ENCODE measurements at places on chromosomes 4 and X.
A peak's percentile ranks its signal among the peaks of the same experiment; 100 is the strongest.

GRCh38 chr4:41366911-41367517, 110.3 kb downstream of the UCHL1 start:
- no peak for DNase-seq

DNA sequence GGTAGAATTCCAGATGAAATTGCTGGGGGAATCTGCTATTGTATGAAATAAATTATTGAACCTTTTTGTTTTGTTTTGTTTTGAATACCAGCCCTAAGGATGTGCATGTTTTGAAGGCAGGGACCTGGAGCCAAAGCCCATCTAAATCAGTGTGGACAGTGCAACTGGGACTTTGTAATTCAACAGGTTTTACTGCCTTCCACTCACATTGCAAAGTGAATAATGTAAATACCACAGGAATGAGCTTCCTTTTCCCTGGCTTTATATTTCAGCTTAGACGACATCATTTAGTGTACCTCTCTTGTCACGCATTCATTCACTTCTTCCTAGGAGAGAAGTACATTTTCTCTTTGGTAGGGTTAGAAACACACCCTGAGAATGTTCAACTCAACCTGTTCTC, 795.0 kb downstream of the CENPC start:
- no peak for DNase-seq

DNA sequence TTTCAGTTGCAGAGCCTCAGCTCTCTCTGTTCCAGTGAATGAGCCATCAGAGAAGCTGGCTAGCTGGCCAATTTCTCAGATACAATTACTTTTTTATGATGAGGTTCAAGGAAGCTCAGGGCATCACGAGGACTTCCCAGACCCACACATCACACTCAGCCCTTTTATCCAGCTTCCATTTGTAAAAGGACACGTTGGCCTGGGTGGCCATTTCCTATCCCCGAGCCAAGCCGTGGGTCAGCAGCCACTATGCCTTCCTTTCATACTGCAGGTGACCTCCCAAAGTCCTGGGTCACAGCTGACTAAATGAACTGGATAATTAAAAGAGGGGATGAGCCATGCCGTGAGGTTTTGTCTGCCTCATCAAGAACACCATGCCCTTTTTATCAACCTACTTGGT, 236.9 kb upstream of the PPARGC1A start:
- no peak for DNase-seq

DNA sequence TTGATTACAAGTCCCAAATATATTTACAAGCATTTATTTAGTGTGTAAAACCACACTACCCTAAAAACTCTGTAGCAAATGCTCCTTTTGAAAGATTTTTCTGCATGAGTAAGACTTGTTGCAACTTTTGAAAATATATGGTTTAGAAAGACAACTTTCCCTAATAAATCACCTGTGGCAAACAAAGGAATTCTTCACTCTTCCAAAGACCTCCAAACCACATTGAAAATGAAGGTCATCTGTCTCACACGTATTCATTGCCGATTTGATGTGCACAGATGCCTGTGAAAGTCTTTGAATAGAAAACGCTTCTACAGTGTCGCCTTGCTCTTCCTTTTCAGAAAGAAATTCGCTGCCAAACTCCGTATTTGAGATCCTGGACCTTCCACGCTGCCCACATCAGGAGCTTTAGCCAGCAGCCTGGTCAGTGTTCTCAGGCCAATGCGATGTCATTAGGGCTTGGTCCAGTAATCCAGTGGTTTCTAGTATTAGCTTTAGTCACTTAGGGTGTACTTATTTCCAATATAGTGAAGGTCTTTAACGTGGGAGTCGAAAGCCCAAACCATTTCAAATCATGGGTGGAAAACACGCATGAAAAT, 22.2 kb downstream of the SPINK2 start:
- DNase-seq = peak; percentile 33

GRCh38 chrX:148214786-148215185, 233.6 kb downstream of the FMR1NB start:
- DNase-seq = no peak

- DNase-seq = no peak
These were observed 1119.6 kb downstream of the PCDH18 start for GRCh38 chr4:136412708-136413107.

GRCh38 chr4:13989501-13989900, 362.0 kb upstream of the BOD1L1 start:
- no peak for DNase-seq

- no peak for DNase-seq
These were observed 40.7 kb downstream of the KLHL2 start for GRCh38 chr4:165248102-165248501.

DNA sequence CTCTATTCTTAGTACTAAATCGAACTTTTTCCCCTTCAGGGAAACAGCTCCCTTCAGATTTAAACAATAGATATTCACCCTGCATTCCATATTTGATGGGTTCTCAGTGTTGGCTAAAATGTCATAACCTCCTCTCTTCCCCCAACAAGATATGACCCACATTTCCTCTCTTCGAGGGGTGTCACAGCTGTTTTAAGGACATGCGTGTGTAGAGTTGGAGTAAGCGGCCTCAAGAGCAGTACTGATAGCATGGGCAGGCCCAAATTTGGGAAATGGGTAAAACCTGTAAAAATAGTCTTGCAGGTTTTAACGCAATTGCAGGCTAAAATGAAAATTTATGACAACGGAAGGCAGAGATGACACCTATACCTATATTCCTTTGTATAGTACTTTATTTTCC, 28.7 kb downstream of the SAT1 start:
- no peak for DNase-seq

DNA sequence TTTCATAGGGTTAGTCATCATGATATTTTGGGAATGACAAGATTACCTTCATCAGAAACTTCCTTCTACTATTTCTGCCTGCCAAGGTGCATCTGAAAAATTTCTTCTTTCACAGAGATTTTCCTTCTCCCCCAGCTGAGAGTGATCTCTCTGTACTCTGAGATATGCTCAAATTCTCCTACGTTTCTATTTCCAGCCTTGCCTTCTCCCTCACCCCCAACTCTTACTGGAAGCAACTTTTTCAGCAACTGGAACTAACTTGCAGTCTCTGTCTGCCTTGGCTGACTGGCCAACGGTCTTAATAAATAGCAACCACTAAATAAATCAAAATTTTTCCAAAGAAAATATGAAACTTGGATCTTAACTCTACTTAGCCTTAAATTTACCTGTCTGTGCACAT, 122.3 kb downstream of the MAML3 start:
- no peak for DNase-seq

DNA sequence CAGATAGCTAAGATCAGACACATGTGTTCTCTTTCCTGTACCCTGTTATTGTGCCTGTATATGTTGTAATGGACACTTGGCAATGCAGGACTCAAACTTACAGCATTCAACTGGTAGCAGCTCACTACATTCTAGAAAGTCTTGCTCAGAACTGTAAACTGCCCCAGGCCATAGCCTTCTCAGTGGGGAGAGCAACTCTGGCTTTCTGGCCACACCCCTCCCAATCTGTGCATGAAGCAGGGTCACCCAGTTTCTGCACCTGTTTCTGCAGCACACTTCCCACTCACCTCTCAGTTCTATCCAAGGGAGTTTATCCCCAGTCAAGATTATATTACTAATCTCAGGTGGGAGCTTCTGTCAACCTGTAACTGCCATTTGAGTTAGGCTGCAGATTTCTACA, 38.9 kb upstream of the TBX22 start:
- DNase-seq = no peak

GRCh38 chr4:94827481-94828110, 69.8 kb downstream of the BMPR1B start:
- DNase-seq = no peak

GRCh38 chr4:165766976-165767375, 106.1 kb upstream of the TLL1 start:
- no peak for DNase-seq

DNA sequence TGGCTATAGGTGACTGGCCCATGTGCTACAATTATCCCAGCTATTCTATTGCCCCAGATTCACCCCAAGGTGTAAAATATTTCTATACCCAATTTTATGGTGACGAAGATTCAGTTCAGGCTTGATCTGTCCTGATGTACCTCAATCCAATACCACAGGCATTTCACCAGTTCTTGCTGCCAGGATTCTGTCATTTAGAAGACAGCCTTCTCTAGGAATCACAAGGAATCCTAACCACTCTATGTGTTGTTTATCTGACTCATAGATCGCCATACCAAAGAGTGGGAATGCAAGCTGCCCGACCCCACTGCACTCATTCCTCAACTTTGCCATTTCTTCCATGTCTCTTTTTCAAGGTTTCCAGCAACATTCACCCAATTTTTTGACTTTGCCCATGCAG, 355.0 kb upstream of the EMCN start:
- DNase-seq = no peak

DNA sequence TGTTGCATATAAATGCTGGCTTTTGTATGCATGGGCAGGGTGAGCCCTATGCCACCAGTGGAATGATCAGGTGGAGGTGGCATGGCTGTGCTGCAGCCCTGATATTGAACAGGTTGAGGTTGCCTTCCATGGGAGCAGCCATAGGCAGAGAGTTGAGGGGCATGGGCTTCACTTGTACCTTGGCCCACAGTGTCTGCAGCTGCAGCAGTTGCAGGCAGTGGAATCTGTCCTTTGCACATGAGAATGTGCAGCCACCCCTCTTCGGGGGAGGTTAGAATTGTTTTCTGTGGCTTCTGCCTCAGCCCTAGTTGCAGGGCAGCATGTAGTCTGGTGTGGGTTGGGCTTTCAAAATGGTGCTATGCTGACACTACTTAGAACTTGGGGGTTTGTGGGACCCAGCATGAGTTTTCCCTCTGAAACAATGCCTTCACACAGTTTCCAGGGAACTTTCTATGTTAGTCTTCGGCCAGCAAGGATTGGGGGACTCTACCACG, 25.4 kb upstream of the VSIG1 start:
- no peak for DNase-seq

DNA sequence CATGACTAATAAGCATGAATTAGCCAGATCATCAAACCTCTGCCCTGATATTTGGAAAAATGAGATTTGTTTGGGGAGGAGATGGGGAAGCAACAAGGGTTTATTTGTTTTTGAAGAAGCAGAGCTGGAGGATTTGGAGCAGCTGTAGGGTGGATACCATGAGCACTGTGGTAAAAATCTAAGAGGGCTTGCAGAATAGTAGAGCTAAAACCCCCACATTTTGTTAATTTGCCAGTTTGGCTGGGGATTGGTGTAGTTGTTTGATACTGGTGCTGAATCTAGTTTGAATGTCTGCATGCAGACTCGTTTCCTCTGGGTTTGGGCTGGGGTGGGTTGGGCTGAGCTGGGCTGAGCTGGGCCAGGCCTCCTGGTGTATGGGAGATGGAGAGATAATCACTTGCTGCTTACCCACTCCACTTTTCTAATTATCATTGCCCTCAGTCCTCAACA, 43.7 kb downstream of the SMAD1 start:
- peak; percentile 13 for DNase-seq

DNA sequence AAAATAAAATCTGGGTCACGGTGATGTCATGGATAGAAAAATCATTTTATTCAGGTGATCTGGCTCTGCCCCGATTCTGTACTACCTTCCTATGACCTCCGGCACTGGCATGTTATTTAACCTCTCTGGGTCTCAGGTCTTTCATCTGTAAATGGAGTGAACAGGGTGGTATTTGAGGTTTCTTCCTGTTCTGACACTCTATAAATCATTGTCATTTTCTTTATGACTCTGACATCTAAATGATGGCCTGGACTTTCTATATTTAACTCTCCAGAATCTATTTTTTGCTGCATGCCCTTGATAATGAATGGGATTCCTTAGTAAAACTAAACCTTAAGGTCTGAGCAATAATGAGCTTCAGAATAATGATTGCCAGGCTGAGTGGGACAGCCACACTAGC, 422.0 kb upstream of the CNKSR2 start:
- DNase-seq = no peak

DNA sequence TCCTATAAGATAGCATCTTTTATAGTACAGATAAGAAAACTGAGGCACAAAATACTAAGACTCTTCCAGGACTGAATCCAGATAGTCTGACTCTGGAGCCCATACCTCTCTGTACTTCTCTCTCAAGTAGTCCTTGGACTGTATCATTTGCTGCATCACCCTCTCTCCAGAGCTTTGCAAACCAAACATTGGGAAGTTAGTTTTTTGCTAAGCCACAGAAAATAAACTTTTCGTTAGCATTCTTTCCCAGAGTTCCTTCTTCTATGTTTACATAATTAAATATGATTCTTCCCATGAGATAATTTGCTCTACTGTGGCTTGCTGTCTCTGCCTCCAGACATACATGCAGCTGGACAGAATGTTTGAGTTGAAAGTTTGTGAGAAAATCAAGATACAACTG, 22.0 kb downstream of the PPEF2 start:
- DNase-seq = no peak

DNA sequence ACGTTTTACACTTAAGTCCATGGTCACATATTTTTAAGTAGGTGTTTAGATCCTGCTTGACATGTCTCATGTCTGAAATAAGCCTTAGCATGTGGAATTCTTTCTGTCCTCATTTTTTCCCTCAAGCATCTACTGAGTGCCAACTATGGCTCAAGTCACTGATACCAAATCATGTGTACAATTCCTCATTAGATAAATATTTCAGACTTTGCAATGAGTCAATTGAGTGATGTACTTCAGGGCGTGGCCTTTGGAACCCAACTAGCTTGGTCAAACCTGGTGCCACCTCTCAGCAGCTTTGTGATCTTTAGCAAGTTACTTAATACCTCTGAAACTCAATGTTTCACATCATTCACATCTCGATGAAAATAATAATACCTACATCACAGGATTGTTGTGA, 12.6 kb upstream of the JADE1 start:
- no peak for DNase-seq

GRCh38 chr4:5887361-5888221, 5.3 kb downstream of the CRMP1 start:
- DNase-seq = peak; percentile 88

- DNase-seq = peak; percentile 39
These were observed 38.8 kb downstream of the SEC31A start for GRCh38 chr4:82851885-82852750.

DNA sequence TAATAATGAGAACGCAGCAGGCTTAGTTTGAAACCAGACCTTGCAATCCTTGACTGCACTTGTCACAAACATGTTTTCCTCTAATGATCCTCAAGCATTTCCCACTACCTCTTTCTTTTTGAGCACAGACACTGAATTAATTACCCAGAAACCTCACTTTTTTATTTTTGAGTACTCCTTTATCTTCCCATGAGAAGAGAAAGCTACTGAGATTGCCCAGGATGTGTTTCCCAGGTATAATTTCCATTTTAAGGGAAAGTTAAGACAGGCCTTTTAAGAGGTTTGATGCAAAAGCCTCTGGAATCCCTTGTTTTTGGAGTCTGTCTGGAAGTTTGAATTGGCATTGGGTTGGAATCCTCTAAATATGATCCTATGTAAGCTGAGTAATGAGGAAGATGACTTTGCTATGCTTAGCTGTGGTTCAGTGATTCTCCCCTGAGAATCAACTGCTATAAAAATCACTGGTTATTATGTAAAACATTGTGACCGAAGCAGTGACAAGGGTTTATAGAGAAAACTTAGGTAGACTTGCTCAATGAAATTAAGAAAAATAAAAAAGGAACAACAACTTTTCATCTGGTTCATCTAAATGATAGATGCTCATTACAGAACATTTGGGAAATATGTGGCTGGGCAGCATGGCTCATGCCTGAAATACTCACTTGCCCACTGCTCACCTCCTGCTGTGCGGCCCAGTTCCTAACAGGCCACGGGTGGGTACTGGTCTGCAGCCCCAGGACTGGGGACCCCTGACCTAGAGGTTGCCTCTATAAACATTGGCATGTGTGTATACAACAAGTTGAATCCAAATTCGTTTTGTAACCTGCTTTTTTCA, 10.8 kb upstream of the RHOH start:
- no peak for DNase-seq
